Left hindlimb (tissue), 1 donor: ENCODE measurements at places on chromosomes 6 and 20.

DNA sequence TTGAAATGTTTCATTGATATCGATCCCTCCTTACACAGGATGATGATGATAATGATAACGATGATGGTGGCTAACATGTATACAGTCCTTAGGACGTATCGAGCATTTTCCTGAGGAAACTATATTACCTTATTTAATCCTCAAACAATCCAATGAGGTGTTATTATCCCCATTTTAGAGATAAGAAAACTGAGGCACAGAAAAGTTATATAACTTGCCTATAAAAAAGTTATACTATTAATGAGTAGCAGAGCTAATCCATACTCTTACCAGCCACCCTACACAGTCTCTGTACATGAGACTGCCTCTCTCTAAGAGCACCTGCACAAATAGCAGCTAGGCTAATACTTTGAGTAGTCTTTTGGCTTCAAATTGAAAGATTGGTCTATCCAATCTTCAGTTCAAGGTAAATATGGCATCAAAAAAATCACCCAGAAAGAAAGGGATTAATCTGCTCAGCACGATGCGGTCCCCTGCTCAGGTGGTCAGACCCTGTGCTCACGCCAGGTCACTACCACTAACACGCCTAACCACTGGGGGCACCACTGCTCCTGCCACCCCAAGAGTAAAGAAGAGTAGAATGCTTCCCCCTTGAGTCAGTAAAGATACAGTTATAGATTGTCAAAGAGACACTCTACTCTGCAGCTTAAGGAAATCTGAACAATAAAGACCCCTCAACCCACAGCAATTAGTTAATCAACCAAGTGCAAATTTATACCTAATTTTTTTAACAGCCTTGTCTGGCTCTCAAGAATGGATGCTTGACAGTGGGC lies 15.0 kb downstream of the GABBR1 start:
- DNase-seq, result no peak

DNA sequence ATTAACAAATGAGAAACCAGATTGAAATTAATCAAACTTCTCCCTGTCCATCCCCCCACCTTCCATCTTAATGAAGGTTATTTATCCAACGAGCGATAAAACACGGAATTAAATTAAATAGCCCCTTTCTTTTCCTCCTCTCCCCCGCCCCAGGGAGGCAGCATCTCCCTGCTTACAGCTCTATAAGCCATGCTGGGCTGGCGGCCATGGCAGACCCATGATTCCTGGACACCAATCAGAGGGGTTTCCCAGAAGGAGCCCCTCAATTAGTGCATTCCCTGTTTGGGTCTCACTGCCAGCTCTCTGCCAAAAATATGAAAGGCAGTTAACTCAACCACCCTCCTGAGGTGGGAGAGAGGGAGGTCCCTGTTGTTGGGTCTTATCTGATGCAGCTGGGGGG lies 33.8 kb downstream of the GRM4 start:
- DNase-seq, result no peak

DNA sequence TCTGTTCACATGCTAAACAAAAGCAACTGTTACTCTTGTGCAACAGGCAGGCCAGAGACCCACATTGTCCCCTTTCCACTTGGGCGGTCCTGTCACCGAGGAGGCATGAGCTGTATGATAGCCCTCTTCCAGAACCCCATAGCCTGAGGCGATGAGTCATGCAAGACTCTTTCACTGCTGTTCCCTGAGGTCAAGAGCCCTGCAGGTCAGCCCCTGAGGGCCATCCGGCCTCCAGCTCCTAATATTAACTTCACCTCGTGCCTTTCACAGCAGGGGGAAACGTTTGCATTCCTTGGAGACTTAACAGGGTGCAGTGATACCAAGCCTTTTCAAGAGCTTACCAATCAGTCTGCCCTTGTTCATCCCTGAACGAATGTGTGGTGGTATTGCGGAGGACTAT lies 253.3 kb upstream of the ECI2 start:
- DNase-seq, result no peak

DNA sequence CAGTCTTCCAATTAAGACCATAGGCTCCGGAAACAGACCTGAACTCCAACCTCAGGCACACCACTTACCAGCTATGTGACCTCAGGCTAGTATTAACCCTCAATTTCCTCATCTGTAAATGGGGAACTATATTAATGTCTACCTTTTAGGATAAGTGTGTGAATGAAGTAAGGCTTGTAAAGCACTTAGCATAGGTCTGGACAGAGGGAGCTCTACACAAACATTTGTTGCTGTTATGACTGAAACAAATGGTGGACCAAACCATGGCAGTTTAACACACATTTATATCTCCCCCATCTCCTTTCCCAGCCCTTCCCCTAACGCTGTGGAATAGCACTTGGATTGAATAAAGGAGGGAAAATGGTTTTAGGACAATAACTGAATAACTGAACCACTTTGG lies 48.7 kb downstream of the TSHZ2 start:
- no peak for DNase-seq

DNA sequence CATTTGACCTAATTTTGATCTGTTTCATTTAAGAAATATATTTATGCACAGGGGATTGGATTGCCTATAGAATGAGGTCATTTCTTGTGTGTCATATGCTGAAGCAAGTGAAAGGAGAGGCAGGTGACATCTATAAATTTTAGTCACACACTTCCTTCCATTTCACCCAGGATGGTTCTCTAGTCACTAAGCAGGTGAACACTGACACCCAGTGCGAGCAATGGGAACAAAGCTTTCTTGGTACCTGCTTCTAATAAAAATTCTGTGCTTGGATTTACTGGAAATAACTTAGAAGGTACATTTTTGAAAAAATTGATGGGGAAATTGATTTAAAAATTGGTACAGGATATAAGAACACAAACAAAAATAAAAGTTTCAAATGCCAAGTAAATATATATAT lies 66.9 kb upstream of the MC3R start:
- DNase-seq, result no peak

DNA sequence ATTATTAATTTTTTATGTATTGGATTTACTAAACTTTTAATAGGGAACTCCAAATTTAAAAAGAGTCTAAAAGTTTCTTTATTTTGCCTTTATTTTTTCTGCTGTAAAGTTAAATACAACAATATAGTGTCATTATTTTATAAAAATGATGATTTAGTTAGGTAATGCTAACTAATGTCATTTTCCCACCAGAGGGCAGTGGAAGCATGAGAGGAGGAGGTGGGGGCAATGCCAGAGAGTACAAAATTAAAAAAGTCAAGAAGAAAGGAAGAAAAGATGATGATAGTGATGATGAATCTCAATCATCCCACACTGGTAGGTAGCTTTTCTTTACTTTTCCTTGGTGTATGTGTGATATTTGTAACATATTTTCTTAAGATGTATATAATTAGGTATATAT lies 20.2 kb upstream of the FHL5 start:
- DNase-seq, result no peak

DNA sequence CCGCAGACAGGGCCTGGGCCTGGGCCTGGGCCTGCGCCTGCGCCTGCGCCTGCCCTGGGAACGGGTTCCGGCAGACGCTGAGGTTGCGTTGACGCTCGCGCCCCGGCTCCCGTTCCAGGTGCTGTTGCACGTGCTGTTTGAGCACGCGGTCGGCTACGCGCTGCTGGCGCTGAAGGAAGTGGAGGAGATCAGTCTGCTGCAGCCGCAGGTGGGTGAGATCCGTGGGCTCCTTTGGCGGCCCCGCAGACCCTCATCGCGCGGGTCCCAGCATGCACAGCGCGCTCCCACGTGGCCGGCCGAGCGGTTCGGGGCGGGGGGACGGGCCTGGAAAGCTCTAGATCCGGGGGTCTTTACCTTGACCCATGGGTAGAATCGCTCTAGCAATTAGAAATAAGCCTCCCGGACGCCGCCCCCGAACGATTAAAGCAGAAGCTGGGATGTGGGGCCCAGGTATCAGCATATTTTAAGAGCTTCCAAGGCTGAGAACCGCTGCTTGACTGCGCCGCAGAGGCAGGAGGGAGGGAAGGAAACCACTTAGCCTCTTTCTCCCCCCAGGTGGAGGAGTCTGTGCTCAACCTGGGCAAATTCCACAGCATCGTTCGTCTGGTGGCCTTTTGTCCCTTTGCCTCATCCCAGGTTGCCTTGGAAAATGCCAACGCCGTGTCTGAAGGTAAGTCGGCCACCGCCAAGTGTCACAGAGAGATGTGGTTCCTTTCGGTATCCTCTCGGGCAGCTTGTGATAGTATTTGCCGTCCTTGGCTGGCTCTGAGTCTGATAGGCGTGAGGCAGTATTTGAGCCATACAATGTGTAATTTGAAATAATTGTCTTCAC lies 508 bp downstream of the NOP56 start:
- no peak for DNase-seq

GRCh38 chr6:121612927-121613326 lies 177.5 kb downstream of the GJA1 start:
- DNase-seq, result no peak

DNA sequence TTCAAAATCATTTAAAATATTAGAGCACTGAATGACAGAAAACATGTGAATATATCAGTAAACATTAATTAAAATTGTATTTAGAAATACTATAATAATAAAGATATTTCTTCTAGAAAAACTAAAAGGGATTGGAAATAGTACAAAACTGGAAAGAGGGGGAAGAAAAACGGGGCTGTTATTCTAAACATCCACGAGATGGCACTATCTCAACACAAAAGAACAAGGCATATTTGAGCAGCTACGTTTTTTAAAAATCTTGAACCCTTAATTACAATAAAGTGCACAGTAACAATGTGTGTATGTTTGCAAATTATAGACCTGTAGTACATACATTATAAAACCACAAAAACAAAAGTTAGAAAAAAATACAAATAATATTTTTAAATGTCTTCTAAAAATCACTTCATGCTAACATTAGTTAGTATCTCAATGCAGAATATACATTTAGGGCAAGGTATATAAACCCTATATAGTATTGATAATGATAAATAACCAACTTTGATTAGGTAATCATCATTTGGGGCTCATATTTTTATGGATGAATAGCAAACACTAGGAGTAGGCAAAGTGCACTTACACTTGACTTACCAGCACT lies 42.5 kb upstream of the PNISR start:
- no peak for DNase-seq

GRCh38 chr6:21555197-21555596 lies 38.4 kb upstream of the SOX4 start:
- no peak for DNase-seq

DNA sequence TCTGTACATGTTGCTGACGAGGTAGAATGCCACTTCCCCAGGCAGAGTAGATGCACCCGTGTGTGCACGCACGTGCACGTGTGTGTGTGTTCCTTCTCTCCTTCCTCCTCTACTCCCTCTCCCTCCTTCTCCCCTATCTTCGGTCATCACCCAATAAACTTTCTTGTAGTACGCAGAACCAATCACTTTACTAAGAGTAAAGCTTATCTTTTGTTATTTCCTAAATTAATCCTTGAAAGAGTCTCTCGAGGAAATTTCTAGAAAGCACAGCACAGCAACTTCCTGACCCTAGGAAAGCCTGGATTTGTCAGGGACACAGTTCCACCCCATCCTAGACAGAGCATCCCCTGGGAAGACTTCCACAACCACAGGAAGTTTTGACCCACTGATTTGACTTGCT lies 166.1 kb downstream of the ZDHHC14 start:
- no peak for DNase-seq

GRCh38 chr6:143482593-143482992 lies 28.9 kb downstream of the FUCA2 start:
- no peak for DNase-seq

DNA sequence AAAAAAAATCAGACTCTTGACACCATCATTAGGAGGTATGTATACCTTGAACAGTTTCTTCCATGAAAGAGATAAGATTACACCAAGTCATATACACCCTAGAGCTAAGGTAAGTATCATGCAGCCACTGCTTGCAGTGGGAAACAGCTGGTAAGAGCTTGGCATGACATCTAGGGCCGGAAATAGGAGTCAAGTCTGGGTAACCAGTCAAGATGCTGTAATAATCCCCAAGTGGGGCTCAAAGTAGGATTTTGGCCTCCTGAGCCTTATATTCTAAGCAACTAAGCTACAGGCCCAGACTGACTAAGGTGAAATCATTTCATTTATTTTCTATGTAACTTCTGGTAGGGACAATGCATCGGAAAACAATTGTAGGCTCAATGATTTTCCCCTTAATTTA lies 23.9 kb downstream of the TRERF1 start:
- DNase-seq, result no peak

DNA sequence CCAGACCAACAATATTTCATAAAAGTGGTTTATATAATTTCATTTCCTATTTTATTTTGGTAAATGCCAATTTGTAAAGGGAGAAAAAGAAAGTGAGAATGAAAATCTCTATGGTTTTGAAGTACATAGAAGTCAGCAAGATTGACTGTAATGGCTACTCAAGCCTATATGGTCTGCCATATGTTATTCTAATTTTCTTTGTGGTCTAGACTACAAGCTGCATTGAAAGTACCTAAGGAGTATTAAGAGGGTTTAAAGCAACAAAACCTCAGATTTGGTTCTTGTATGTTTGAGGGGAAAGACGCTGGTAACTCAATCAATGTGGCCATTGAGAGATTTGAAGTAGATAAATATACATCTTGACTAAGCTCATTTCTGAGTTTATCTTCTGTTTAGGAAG lies 193.5 kb upstream of the EYA4 start:
- no peak for DNase-seq

DNA sequence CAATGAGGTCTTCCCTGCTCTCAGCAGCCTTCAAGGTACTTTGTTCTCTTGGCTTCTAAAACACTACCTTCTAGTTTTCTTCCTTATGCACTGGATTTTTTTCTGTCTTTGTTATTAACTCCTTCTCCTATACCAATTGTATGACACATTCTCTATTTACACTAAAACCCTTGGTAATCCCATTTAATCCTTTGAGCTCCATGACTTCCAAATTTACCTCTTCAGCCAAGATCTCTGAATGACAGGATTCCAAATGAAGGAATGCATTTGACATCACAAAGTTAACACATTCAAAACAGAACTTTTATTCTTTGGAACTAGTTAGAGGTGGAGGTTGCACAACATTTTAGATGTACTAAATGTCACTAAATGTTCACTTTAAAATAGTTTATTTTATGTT lies 86.6 kb upstream of the SAMD5 start:
- DNase-seq, result no peak

- DNase-seq, result no peak
These were observed 169.0 kb downstream of the FUT9 start for GRCh38 chr6:96184798-96185197.

- no peak for DNase-seq
These were observed 68.1 kb upstream of the SCGN start for GRCh38 chr6:25583906-25584305.
